ENCODE measurements at places on chromosomes 13 and 19.

DNA sequence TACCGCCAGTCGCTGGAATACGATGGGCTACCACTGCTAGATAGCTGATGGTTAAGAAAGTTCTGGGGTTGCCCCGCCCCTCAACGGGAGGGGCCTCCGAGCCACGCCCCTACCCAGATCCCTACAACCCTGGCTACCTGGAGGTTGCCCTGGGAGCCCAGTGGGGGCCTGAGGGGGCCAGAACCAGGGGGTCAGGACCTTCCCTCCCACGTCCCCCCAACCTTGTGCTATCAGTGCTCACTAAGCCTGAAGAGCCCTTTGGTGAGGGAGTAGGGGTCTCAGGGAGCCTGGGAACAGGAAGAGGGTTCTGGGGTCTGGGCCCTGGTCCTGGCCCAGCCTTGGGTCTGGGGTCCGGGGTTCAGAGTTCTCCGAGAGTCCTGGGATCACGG lies 8.9 kb downstream of the OCEL1 start:
- peak; percentile 79 for DNase-seq

- DNase-seq = no peak
These were observed 158.9 kb downstream of the EFNB2 start for GRCh38 chr13:106376401-106377112.

DNA sequence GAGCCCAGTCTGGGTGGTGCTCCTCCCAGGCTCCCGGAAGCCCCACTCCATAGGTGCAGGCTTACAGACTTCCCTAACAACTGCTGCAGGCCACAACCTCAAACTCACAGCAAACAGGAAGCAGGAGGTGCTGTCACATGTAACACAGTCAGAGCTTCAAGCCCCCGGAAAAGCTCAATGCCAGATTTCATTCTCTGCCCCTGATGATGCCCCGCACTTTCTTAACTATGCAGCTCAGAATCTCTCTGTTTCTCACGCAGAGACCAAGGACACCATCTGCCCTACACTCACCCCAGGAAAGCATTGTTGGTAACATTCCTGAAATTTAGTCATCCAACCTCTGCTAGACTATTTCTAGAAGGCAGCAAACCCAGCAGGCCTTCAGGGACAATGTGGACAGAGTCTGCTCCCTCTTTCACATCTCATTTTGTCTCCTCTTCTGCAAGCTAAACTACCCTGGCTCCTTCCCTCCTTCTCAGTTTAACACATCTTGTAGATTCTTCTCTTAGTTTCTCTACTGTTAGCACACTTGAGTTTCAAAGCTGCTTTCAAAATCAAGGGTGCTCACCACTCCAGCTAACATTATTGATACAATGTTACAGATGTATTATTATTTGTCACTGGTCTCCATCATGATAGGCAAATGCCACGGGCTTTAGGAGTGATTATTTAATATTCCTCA lies 162.5 kb downstream of the KCTD12 start:
- no peak for DNase-seq

GRCh38 chr13:112434937-112435523 lies 58.9 kb downstream of the SPACA7 start:
- DNase-seq = no peak

- DNase-seq = no peak
These were observed 145.6 kb upstream of the GJB6 start for GRCh38 chr13:20377720-20378119.

GRCh38 chr13:39073983-39074382 lies 35.7 kb downstream of the NHLRC3 start:
- DNase-seq = no peak

DNA sequence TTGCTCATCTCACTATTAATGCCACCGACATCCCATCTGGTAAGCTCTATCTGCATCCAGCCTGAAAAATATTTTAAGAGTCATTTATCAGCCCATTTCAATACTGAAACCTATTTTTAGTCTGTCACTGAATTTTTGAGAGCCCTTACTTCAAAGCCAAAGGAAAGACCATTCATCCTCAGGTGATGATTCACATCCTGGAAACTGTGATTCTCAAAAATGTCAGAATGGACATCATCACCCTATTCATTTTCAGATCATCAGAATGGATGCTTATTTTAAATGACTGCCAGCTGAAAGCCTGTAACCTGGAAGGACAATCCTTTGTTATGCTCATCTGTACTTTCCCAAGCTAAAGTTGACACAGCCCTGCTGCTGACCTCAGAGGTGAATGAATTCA lies 27.0 kb downstream of the TNFSF11 start:
- no peak for DNase-seq

DNA sequence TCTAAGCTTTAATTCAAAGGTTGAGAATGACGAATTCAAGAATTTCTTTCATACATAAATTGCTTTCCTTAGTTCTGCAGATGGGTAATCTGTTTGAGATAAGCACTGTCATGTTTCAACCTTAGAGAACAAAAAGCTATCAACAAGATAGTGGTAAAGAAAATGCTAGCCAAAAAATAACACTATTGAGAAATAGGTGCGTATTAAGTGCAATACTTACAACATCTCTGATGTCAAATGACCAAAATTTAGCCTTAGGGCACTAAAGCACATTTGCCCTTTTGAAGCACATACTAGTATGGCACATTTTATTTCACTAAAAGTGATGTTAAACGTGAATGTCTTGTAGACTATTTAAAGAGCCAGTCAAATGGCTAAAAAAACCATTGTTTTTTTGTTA lies 4.9 kb downstream of the KBTBD6 start:
- DNase-seq = no peak

- DNase-seq = peak; percentile 48
These were observed 523 bp downstream of the ELAVL1 start for GRCh38 chr19:8004723-8005513.

DNA sequence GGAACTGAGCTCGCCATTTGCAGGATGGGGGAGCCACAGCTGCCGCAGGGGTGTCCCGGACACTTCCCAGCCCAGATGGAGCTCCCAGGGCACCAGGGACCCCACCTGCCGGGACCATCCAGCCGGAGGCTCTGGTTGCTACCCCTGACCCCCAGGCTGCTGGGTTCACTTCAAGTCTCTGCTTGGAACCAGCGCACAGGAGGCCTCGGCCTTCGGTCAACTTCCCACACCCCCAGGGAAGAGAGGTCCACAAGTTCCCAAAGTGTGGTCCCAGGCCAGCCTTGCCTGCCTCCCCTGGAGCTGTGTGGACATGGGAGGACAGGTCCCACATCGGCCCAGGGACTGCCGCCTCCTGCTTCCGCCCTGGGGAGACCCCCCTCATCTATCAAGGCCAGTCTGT lies 117.0 kb downstream of the TEX29 start:
- no peak for DNase-seq

DNA sequence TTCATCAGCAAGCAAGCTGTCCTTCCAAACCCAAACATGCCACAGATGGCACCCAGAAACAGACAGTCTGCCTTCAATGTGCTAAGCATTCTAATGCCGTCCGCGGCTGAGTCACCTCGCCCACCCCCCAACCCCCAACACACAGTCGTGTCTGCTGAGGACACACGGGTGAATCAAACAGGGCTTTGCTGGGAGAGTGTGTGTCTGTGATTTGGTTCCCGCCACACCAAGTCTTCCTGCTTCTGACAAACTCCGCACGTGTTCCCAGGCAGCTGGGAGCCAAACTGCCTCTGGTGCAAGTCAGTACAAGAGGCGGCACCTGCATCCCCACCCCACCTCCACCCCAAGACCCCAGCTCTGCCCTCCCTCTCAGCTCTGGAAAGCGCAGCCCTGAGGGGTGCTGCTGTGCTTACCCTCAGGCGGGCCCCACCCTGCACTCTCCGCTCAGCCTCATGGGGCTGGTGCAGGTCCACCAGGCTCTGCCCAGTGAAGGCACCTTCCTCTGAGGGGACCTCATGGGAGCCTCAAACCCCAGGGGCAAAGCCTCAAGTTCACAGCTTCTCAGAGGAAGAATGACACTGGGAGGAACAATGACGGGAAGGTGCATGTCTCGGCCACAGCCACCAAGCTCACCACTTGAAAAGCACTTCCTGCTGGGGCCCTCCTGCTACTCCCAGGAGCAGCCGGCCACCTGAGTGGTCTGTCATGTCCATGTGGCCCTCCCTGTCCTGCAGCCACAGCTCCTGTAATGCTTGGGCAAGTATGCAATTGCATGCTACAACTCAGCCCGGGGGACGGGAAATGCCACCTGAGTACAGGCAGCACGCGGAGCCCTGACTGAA lies 15.0 kb upstream of the SLC35E1 start:
- DNase-seq = no peak

GRCh38 chr13:73516731-73517130 lies 457.9 kb downstream of the KLF5 start:
- no peak for DNase-seq

DNA sequence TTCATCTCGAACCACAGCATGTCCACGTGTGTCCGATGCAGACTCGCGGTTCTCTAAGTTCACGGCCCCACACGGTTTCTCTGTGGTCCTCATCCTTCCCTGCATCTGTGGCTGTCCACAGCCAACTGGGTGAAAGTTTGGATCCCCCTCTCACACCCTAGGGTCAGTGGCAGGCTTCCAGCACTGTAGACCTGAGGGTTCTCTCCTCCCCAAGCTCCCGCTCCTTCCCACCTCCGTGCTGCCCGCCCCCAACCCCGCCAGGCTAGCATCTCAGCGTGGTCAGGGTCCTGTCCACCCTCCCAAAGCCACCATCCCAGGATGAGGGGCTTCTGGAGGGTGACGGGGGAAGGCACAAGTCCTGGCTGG lies 3.0 kb downstream of the ANGPTL4 start:
- no peak for DNase-seq

DNA sequence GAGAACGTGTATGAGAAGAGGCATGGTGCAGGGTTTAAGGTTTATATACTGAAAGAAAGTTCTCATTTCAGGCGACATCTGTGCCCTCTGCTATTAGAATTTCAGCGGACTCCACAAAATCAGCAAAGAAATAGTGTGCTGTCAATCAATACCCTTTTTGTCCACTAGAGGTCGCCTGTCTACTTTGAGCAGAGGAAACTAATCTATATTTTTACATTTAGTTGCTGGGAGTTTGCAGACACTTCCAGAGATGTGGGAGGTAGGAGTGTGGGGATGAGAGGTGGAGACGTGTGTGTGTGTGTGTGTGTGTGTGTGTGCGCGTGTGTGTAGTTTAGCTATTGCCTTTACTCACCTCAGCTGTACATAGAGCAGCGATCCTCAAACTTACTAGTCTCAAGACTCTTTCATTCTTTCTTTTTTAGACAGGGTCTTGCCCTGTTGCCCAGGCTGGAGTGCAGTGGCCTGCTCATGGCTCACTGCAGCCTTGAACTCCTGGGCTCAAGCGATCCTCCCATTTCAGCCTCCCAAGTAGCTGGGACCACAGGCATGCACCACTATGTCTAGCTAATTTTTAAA lies 9.7 kb downstream of the INAFM1 start:
- DNase-seq = peak; percentile 52

- no peak for DNase-seq
These were observed 1.2 kb upstream of the RPL13A start for GRCh38 chr19:49486232-49486631.

- peak; percentile 94 for DNase-seq
These were observed 6.8 kb upstream of the ARRDC2 start for GRCh38 chr19:18000915-18001776.

GRCh38 chr19:44988896-44989556 lies 12.2 kb upstream of the RELB start:
- DNase-seq = peak; percentile 88

- DNase-seq = no peak
These were observed 6.0 kb downstream of the AKAP8L start for GRCh38 chr19:15412832-15413231.

- no peak for DNase-seq
These were observed 573.7 kb downstream of the IRS2 start for GRCh38 chr13:109212650-109213049.

DNA sequence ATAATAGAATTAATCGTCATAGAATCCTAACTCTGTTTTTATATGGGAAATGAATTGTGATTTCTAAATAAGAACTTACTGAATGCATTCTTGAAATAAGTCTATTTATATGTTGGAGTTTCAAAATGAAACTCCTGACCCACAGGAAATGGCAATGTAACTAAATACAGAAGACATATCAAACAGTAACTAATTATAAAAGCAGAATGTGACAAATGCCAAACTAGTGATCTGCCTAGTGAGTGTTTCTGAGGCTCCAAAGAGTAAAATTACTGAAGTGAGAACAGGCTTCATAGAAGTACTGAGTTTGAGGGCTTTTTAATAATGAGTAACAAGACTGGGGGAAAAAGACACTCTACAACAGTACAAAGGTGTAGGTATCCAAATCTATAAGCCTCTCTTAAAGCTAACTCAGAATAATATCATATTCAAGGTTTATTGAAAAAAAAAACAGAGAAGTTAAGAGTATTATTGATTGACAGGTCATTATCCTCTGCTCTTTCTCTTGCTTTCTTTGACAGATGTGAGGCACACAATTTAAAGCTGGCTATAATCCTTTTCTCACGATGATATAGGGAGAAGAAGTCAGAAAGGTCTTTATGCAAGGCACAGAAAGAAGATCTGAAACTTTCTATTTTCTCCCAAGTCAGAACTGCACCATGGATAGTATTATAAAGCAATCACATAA lies 17.4 kb upstream of the ATXN8OS start:
- no peak for DNase-seq

GRCh38 chr19:34692549-34692948 lies 15.1 kb downstream of the ZNF302 start:
- no peak for DNase-seq

DNA sequence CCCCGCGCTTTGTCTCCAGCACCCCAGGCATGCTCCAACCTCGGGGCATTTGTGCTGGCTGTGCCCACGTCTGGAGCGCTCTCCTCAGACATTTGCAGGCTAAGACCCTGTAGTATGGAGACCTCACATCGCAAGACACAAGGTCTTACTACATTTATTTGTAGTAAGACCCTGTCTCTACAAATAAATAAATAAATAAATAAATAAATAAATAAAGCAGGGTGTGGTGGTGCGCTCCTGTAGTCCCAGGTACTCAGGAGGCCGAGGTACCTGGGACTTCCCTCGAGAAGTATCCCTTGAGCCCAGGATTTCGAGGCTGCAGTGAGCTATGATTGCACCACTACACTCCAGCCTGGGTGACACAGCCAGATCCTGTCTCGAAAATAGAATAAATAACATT lies 4.6 kb downstream of the NXNL1 start:
- DNase-seq = no peak

DNA sequence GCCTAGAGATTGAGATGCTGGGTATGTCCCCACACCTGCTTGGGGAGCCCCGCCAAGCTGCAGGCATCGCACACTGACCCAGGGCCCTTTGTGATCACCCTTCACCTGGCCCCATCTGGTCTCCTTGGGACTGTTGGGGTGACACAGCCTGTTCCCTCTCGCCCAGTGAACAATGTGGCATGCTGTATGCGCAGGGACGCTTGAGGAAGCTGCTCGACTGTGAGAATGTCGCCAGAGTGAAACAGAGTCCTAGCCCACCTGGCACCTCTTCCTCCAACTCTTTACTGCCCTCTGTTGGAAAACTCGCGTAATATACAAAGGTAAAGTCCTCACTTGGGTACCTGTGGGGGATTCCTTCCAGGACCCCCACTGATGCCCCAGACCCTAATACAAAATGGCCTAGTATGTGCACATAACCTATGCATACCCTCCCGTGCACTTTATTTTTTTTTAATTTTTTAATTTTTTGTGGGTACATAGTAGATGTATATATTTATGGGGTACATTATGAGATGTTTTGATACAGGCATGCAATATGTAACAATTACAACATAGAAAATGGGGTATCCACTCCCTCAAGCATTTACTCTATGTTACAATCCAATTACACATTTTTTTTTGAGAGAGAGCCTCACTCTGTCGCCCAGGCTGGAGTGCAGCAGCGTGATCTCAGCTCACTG lies 9.0 kb downstream of the BLOC1S3 start:
- DNase-seq = peak; percentile 79

GRCh38 chr13:89541091-89542030 lies 1806.1 kb upstream of the MIR17HG start:
- no peak for DNase-seq

Measured in GM13977 (cell line).